ENCODE measurements at places on chromosomes 1 and 21. TPM values are rescaled to one million over a fixed set of nuclear protein-coding genes. Genes with fewer than 3 reads are reported as not detected.

GRCh38 chr1:12067900-12068821 is 5.1 kb downstream of the TNFRSF8 start:
- H3K4me3 ChIP-seq = no peak overlapping the region
- no peak overlapping the region for H3K27ac ChIP-seq
- no peak for DNase-seq
- peaks cover 42% of the 10 kb centered on the region for H3K27me3 ChIP-seq
- H3K36me3 ChIP-seq = no peaks in the 10 kb centered on the region

DNA sequence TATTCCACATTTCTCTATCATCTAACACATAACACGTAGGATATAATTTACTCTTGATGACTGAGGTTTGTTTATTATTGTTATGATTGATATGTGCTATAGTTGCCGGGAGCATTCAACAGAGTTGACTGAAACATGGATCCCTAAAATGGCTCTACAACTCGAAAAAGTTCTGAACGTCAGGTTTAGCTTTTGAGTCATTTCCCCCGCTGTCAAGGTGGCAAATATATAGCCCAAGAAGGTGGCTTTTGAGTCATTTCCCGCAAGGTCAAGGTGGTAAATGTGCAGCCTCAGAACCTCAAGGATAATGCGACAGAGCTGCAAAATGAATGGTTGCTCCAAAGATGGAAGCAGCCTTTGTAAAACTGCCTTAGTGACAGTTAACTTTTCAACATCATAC is 104.0 kb downstream of the NIBAN1 start:
- H3K36me3 ChIP-seq = no peaks in the 10 kb centered on the region
- DNase-seq = no peak
- no peak overlapping the region for H3K27ac ChIP-seq

The FLAD1 gene
- 29.0 TPM for total RNA-seq

DNA sequence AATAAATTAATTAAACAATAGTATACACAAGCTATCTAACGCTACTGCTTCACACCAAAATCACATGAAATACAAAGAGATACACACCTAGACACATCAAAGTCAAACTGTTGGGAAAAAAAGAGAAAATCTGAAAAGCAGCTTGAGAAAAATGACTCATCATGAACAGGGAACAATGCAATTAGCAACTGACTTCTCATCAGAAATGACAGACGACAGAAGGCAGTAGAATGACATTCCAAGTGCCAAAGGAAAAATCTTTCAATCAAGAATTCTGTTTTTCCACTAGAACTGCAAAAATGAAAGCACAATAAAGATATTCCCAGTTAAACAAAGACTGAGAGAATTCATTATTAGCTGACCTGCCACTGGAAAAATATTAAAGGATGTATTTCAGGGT is 57.2 kb downstream of the CAPN9 start:
- no peak overlapping the region for H3K4me3 ChIP-seq
- H3K4me1 ChIP-seq = no peaks in the 10 kb centered on the region
- no peaks in the 10 kb centered on the region for H3K36me3 ChIP-seq
- no peaks in the 10 kb centered on the region for H3K27me3 ChIP-seq
- DNase-seq = no peak

The COL8A2 gene
- 16.2 TPM for total RNA-seq

The PIAS3 gene
- total RNA-seq = 29.2 TPM

DNA sequence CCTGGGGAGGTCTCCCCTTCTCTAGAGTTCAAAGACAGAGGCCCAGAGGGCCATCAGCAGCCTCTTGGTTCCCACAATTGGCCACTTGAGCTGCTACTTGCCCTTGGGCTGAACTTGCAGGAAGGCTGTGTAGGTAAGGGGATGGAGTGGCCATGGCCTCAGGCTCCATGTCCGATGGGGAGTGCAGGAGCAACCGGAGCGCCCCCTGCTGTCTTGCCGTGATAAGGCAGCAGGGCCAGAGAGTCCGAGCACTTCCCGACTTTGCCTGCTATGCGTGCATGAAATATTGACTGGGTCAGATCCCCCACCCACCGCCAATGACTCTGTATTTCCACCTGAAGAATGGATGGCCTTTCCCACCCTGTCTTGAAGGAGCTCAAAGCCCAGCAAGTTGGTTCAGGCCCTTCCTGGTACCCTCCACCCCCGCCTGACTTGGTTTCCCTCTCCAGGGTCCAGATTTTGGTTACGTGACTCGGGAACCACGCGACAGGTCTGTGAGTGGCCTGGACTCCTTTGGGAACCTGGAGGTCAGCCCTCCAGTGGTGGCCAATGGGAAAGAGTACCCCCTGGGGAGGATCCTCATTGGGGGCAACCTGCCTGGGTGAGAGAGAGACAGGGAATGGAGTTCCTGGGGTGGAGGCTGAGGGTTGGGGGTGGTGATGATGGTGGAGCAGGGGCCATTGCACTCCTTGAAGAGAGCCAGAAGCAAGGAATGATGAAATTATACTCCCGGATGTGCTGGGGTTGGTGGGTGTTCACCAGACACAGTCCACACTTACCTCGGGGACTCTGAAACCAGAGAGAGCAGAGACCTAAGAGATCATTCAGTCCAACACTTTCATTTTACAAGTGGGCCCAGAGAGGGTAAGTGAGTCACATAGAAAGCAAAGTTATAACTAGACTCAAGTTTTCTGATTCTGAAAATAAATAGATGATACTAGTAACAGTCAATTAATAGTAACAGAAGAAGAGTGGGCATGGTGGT is 25.6 kb downstream of the PADI3 start:
- no peak overlapping the region for H3K27ac ChIP-seq
- peaks cover 11% of the 10 kb centered on the region for H3K27me3 ChIP-seq
- H3K4me3 ChIP-seq = no peak overlapping the region

DNA sequence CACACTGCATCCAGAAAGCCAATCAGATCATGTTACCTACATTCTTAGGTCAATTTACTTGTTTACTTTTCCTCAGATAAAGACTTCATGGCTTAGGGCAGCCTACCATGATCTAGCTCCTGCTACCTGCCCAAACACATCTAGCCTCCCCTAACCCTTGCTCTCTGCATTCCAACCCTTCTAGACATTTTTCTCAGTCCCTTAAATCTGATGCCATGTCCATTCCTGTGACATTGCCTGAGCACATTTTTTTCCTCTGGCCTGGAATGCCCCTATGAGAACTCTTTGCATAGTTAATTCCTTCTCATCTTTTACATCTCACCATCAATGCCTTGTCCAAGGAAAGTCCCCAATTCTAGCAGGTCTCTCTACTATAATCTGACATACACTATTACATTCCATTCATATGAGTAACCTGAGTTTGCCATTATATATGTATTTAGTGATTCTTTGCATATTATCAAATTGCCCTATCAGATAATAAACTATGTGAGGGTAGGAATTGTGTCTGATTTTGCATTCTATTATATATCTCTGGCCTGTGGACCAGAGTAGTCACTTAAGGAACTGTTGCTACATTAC is 166.9 kb downstream of the COL11A1 start:
- H3K27me3 ChIP-seq = no peaks in the 10 kb centered on the region
- no peaks in the 10 kb centered on the region for H3K4me1 ChIP-seq
- H3K36me3 ChIP-seq = no peaks in the 10 kb centered on the region
- no peak for DNase-seq

The TMOD4 gene
- not detected for total RNA-seq

- DNase-seq = no peak
- H3K4me3 ChIP-seq = no peak overlapping the region
- no peaks in the 10 kb centered on the region for H3K27me3 ChIP-seq
- H3K4me1 ChIP-seq = no peaks in the 10 kb centered on the region
- H3K36me3 ChIP-seq = no peaks in the 10 kb centered on the region
These were observed 1454.1 kb downstream of the MRPL39 start for GRCh38 chr21:24153137-24153536.

DNA sequence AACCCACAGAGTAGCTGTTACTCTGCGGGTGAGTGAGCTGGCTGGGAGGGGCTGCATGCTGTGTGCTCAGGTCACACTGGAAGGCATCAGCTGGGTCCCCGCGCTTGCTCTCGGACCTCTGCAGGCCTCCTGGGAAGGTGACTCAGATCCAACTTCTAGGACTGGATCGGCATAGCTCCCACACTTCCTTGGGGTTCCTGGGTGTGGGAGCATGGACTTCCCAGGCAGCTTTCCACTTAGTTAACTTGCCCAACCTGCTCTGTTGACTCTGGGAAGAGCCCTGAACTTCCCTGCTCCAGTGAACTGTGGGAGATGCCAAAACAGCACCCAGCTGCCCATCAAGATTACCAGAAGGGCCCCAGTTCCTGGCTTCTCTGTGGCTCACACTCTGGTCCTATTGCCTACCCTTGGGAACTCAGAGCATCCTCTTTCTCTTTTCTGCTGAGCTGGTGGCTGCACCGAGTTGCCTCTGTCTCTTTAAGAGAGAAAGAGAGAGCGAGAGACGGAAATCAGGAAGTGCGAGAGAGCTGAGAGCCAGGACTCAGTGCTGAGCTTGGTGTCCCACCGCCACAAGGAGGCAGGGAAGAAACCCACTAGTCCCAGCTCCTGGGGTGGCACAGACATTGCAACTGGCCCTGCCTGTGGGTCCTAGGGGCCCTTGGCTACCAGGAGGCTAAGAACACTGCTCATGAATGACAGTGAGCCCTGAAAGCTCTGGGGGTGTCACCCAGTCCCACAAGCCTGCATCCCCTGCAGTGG is at the start of gene IKBKE:
Gene IKBKE (plus strand): TSS at position 544 of the 759 bp plus-strand sequence. CDS start 2,752 bp downstream, outside the sequence.
- peak within 1 kb of the TSS; percentile 64 for H3K4me3 ChIP-seq
- peak; percentile 74 for DNase-seq
- H3K27me3 ChIP-seq = no peaks in the 10 kb centered on the region
- H3K4me1 ChIP-seq = peaks cover 49% of the 10 kb centered on the region
- no peaks in the 10 kb centered on the region for H3K36me3 ChIP-seq
- H3K27ac ChIP-seq = peak within 1 kb of the TSS; percentile 65

- H3K27ac ChIP-seq = peak overlapping the region; percentile 72
- peaks cover 7% of the 10 kb centered on the region for H3K27me3 ChIP-seq
- peaks cover 16% of the 10 kb centered on the region for H3K4me1 ChIP-seq
These were observed 111.1 kb downstream of the NAV1 start for GRCh38 chr1:201649761-201650622.

DNA sequence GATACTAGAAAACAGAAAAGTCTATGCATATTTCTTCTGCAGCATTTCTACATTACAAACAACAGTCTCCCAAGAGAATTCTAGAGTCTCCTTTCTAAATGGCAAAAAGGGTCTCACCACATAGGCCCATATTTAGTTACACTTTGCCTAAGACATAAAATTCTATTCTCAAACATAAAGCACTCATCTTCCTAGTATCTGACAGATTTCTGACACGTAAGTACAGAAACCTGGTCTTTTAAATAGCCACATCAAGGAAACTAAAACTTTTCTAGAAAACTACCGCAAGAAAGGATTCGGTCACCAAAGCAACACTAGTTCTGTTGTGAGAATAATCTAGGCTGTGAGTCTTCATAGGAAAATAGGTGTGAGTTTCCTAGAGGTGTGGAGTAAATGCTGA is 33.6 kb upstream of the CTSK start:
- no peak overlapping the region for H3K27ac ChIP-seq
- no peak overlapping the region for H3K4me3 ChIP-seq
- no peaks in the 10 kb centered on the region for H3K4me1 ChIP-seq
- DNase-seq = no peak

DNA sequence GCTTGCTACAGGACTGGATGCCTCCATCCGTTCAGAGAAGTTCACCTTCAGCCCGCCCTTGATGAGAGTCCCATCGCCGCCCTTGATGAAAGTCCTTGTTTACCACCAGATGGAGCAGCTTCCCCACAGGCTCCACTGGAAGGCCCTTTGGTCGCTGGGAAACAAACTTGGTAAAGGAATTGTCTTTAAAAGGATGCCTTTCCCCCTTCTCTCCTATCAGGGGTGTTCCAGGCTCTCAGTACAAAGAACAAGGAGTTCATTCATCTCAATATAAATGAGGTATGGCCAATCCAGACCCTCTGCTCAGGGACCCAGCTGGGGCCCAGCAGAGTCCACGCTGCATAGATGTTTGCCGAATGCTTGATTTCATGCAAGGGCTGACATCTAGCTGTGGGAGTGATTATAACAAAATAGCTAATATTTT is 50.8 kb downstream of the CAPN9 start:
- no peak overlapping the region for H3K27ac ChIP-seq
- DNase-seq = no peak
- H3K4me3 ChIP-seq = no peak overlapping the region
- no peaks in the 10 kb centered on the region for H3K27me3 ChIP-seq
- H3K4me1 ChIP-seq = no peaks in the 10 kb centered on the region
- H3K36me3 ChIP-seq = no peaks in the 10 kb centered on the region

GRCh38 chr1:30904962-30905335 is 3.6 kb downstream of the SDC3 start:
- no peak overlapping the region for H3K4me3 ChIP-seq
- DNase-seq = no peak
- peaks cover 38% of the 10 kb centered on the region for H3K4me1 ChIP-seq
- no peaks in the 10 kb centered on the region for H3K36me3 ChIP-seq
- H3K27ac ChIP-seq = no peak overlapping the region

The IL12RB2 gene
- 0.87 TPM for total RNA-seq

The AVPR1B gene
- total RNA-seq = not detected

DNA sequence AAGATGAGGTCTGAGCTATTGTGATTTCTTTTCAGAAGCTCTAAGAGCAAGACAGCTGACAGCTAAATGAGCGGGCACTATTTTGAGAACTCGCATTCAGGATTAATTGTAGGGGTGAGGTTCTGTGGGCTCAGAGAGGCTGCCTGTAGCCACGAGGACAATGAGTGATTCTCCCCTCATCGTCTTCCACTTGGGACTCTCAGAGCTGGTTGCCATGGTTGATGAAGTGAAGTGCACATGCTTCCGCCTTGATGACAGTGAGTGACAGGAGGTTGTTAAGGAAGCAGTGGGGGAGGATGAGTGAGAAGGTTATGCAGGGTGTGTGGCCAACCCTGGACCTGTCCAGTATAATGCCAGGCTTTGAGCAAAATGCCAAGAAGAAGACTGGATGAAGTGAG is 341.7 kb downstream of the PCP4 start:
- no peak overlapping the region for H3K4me3 ChIP-seq
- no peak for DNase-seq
- no peaks in the 10 kb centered on the region for H3K27me3 ChIP-seq
- no peak overlapping the region for H3K27ac ChIP-seq

The DIO1 gene
- not detected for total RNA-seq

The MTR gene
- 37.9 TPM for total RNA-seq

The GJA5 gene
- total RNA-seq = 62.2 TPM

The WLS gene
- total RNA-seq = 89.8 TPM

DNA sequence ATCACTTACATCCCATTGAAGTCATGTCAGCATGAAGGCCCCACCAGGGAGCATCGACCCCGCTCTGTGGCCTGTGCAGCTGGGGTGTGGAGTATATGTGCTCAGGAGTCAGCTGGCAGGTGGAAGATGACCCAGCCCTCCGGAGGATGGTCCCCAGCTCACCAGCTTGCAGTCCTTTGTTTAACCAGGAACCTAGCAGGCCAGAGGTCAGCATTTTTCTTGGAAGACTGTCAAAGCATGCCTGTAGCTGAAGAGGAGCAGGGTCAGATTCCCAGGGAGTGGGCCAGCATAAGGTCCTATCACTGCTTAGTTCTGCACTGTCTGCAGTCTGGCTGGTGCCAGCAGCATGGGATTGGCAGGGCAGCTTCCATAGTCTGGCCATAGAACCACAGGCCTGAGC is 12.7 kb downstream of the NFASC start:
- no peak overlapping the region for H3K4me3 ChIP-seq
- no peaks in the 10 kb centered on the region for H3K27me3 ChIP-seq
- no peak overlapping the region for H3K27ac ChIP-seq
- no peak for DNase-seq
- no peaks in the 10 kb centered on the region for H3K36me3 ChIP-seq
- peaks cover 7% of the 10 kb centered on the region for H3K4me1 ChIP-seq

Measured in upper lobe of right lung (tissue), 1 donor.